GM04503 (cell line): ENCODE measurements at places on chromosomes 16 and 17.

GRCh38 chr17:27535975-27536374 is 79.7 kb downstream of the KSR1 start:
- no peak for DNase-seq

- peak; percentile 51 for DNase-seq
Measured at GRCh38 chr16:89241187-89242007, 23.9 kb downstream of the ZNF778 start.

GRCh38 chr17:35368081-35368830 is 5.2 kb downstream of the SLFN11 start:
- no peak for DNase-seq

DNA sequence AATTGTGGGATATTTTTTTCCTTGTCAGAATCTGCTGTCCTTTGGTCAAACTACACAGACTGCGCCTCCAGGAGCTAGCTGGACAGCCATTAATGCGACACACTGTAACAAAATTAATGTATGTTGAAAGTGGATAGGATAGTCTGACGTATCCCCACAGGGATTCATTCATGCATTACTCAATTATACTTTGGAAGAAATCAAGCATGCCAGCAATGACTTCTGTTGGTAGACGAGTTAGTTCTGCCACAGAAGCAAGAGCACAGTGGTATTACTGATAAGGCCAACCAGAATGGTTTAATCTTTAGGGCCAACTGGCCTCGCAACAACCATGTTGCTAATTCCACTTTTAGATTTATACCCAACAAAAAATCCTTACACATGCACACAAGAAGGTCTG is 106.4 kb upstream of the TOB1 start:
- DNase-seq: no peak

- peak; percentile 13 for DNase-seq
Measured at GRCh38 chr17:73705594-73705993, 61.3 kb upstream of the SDK2 start.

DNA sequence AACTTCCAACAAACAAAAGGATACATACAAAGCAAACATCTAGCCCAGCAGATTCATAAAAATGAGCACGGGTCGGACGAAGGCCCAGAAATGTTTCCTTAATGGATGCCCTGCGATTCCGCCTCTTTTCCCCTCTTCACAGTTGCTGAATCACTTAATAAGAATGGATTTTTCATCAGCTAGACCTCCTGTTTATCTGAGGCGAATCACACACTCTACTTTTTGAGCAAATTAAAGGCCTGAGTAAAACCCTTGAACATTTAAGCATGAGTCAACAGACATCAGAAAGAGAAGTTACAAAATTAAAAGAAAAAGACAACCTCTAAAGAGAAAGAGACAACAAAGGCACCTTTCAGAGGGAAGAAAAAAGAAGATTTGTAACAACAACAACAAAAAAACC is 44.7 kb downstream of the HS3ST3A1 start:
- DNase-seq: no peak

- no peak for DNase-seq
Measured at GRCh38 chr16:7638306-7638705, 305.7 kb downstream of the RBFOX1 start.

DNA sequence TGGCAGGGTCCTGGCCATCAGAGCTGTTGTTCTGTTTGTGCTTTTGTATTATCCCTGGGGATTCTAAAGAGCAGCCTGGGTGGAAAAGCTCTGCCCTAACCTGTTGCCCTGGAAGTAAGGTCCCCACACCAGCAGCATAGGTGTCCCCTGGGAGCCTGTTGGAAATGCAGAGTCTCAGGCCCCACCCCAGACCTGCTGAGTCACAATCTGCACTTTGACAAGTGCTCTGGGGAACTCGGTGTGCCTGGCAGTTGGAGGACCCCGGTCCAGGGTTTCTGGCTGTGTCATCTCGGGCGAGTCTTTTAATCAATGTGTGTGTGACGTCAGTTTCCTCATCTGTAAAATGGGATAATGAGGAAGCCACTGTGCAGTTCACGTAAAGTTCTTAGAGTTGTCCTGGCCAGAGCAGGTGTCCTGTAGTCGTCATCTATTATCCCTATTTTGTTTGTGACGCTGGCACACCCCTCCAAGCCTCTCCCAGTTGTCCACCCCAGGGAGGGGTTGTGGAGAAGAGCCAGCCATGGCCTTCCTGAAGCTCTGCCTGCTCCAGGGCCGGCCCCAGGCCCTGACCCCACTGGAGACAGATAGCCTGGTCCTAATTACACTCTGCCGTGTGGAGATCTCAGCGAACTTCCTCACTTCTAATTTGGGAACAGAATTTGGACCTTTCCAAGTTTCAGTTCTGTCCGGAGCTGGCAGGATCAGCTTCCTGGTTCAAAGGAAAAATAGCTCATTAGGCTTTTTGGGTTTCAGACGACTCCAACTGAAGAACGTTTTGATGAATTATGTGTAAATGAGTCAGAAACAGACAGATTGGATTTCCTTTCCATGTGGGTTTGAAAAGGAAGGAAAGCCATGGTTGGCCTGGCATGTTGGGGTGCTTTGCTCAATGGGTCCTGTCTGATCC is 295.7 kb upstream of the FOXF1 start:
- DNase-seq: no peak

GRCh38 chr17:49516180-49516579 is 21.1 kb downstream of the NGFR start:
- DNase-seq: no peak

- DNase-seq: peak; percentile 37
Measured at GRCh38 chr17:1365445-1366039, 34.5 kb downstream of the YWHAE start.

DNA sequence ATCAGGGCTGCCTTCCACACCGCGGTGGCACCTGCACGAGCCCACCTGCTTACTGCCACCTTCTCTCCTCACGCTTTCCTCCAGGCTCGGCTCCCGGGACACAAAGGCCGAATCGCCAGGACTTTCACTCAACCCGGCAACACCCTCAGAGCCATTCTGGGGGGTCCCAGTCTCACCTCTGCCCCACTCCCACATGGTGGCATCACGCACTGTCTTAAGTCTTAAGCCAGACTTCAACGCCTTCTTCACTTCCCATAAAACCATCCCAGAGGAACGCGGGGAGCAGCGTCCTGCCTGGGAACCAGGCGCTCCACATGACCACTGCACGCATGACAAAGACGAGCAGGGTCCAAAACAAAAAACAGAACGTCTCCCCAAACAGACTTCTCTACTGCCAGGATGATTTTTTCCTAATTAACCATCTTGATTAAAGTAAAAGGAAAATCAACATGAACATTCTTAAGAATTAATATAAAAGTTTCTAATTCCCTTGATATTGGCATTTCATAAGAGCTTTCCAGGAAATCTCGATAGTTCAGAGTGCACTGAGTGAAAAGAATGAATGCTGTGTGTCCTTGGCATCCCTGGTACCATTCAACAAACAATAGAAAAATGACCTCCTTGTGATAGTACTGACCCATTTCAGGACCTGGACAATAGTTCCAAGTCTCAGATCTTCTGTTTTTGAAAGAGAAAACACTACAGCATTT is 2.6 kb downstream of the CANT1 start:
- DNase-seq: no peak

DNA sequence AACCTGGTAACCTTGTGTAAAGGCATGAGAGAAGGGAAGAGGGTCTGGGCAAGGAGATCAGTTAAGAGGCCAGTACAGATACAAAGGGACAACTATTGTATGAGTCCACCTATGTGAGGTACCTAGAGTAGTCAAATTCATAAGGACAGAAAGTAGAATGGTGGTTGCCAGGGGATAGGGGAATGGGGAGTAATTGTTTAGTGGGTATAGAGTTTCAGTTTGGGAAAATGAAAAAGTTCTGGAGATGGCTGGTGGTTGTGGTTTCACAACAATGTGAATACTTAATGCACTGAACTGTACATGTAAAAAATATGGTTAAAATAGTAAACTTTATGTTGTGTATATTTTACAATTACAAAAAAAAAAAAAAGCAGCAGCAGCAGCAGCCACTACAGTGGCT is 49.4 kb downstream of the SNTB2 start:
- DNase-seq: no peak

- DNase-seq: no peak
Measured at GRCh38 chr16:35574454-35575431, 2115.3 kb downstream of the TP53TG3F start.

- DNase-seq: no peak
Measured at GRCh38 chr17:68468334-68468733, 11.0 kb upstream of the WIPI1 start.

DNA sequence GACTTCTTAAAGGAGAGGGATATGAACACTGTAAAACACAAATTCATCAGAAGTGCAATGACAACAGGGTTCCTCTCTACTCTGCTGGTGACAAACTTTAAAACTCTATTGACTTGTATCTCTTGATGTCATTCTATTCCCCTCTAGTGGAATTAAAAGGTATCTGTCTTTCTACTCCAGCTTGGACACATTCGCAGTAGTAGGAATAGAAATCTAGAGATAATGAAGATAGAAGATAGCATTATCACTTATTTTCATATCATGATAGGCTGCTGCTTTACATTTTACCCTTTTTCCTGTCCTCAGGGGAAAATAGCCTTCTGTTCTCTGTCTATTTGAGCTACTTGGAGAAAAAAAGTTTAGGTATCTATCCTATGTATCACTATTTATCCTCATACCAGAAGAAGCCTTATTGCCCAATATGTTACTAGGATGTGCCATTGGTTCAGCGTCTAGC is 209.6 kb upstream of the CACNG5 start:
- DNase-seq: no peak

- DNase-seq: no peak
Measured at GRCh38 chr16:11151885-11152629, 103.9 kb downstream of the SOCS1 start.

DNA sequence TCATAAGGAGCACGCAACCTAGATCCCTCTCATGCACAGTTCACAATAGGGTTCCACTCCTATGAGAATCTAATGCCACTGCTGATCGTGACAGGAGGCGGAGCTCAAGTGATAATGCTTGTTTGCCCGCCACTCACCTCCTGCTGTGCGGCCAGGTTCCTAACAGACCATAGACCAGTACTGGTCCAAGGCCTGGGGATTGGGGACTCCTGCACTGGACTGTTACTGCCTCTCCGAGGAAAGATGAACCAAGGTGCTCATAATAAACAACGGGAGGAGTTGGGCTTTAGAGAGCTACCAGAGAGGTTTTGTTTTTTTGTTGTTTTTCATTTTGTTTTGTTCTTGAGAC is 58.2 kb downstream of the TK2 start:
- DNase-seq: no peak

GRCh38 chr16:12617401-12617819 is 186.3 kb downstream of the CPPED1 start:
- DNase-seq: no peak

GRCh38 chr17:6670999-6671398 is 19.4 kb downstream of the C17orf100 start:
- DNase-seq: no peak
